ENCODE measurements at places on chromosomes 1 and 21. TPM values are rescaled to one million over a fixed set of nuclear protein-coding genes. Genes with fewer than 3 reads are reported as not detected.

DNA sequence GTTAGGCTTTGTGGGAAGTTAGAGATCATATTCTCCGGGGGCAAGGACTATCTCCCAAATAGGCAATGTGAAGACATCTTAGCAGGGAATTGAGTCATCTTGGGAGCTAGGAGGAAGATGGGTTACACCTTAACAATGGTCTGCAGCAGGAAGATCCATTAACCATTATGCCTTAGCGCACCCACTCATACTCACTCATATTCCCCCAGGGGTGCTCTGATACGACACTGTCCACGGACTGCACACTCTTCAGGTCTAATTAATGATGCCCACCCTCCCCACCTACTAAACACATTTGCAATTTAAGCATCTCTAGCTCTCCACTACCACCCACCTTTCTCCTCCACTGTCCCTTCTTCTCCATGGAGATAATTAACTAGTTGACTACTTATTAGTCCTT is 857 bp upstream of the AK5 start:
- H3K27ac ChIP-seq: no peak overlapping the region
- peaks cover 13% of the 10 kb centered on the region for H3K4me1 ChIP-seq
- H3K4me3 ChIP-seq: no peak overlapping the region

AKT3 gene
- total RNA-seq: 18.7 TPM

DNA sequence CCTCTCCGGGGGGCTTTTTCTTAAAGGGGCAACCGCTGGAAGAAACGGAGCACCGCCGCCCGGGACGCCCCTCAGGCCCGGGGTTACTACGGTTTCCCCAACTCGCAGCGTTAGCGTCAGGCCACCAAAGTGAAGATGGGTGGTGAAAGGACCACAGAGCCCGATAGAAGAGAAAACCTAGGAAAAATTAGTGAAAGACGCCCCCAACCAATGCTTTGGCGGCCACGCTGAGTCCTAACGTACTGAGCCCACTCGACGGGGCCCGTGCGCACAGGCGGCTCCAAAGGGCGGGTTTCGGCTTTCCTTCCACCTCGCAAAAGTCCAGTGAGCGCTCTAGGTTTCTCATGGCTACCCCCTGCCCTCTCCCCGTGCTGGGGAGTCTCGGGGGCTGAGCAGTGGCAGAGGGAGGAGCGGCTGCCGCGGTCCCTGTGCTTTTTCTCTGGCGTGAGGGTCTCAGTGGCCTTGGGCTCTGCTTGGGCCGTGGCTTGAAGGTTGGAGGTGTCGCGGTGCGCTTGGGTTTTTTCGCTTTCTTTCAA is 12.2 kb upstream of the SPEN start:
- no peak for DNase-seq
- H3K4me3 ChIP-seq: peak overlapping the region; percentile 74
- no peaks in the 10 kb centered on the region for H3K27me3 ChIP-seq
- H3K27ac ChIP-seq: peak overlapping the region; percentile 100
- H3K4me1 ChIP-seq: peaks cover 20% of the 10 kb centered on the region

- peaks cover 49% of the 10 kb centered on the region for H3K4me1 ChIP-seq
- H3K4me3 ChIP-seq: no peak overlapping the region
- no peaks in the 10 kb centered on the region for H3K27me3 ChIP-seq
- H3K36me3 ChIP-seq: peaks cover 3% of the 10 kb centered on the region
These were observed 1.9 kb downstream of the BTBD19 start for GRCh38 chr1:44810101-44810761.

DNA sequence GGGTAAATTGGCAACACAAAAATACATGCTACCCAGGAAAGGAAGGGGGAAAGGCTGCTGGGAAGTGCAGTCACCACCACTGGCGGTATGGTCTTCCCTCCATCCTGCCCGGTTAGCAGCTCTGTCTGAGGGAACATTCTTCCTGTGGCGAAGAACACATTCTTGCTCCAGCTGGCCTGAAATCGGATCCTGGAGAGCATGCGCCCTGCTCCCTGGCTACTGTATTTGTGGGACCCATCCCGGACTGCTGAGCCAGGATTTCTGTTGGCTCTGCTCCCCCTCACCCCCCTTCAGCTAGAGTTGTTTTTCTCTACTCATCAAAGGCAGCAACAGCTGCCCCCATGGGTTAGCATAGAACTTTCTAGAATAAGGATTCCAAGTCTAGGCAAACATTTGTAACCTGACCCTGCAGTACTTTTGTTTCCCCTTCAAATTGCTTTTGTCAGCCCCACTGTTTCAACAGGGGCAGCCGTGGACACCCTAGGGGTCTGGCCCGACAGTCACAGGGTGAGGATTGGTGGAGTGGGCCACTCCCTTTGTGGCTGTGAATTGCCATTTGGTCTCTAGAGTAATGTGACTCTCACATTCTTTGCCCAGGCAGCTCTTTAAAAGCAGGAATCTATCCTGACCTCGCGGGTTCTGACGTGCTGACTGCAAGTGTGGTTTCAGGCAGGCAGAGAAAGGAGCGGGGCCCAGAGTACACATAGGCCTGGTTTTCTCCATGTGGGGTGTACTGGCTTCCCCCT is 157.7 kb downstream of the TOMM20 start:
- peak; percentile 29 for DNase-seq
- H3K4me3 ChIP-seq: no peak overlapping the region
- H3K4me1 ChIP-seq: peaks cover 53% of the 10 kb centered on the region
- peak overlapping the region; percentile 54 for H3K27ac ChIP-seq
- no peaks in the 10 kb centered on the region for H3K27me3 ChIP-seq

Data from PC-3 (cell line).